Bronchial epithelial cell (primary cell): ENCODE measurements at places on chromosomes 1 and 21.

DNA sequence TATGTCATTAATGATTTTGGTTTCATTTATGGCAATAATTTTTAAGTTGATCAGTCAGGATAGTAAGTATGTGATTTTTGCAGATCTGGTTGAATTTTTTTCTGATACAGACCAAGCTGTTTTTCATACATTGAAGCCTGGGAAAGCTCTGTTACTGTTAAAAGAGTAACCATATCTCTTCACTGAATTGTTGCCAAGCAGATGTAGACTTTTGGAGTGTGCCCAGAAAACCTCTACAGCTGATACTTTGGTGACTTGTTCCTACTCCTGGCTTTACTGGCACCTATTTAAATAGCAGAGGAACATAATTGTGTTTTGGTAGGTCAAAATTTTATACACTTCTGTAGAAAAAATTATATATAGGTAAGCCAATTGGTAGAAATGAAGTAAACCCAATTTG lies 49.4 kb downstream of the NFIA start:
- no peak for DNase-seq

- no peak for DNase-seq
These were observed 27.5 kb downstream of the CSTB start for GRCh38 chr21:43748622-43749021.

DNA sequence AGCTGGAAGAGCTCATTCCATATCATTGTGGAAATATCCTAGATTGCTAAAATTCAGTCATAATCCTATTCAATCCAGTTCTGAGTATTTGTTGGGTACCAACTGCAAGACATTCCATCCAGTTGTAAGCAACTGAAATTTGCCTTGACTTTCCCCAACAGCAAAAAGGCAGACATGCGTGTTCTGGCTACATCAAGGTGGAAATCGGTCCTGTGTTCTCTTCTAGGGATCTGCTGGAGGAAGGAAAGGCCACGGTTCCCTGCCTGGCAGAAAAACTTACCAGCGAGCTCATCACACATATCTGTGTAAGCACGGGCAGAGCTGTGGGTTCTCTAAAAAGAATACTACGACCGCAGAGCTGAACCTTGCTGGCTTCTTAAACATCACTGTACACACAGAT lies 17.5 kb downstream of the MX1 start:
- DNase-seq: no peak

GRCh38 chr1:165696625-165697100 lies 1.7 kb downstream of the ALDH9A1 start:
- peak; percentile 58 for DNase-seq

GRCh38 chr1:109636201-109636952 lies 16.7 kb downstream of the AMPD2 start:
- peak; percentile 32 for DNase-seq

- DNase-seq: no peak
These were observed 9.7 kb upstream of the CADM3 start for GRCh38 chr1:159161719-159162026.

- DNase-seq: no peak
These were observed 89.5 kb upstream of the PGBD5 start for GRCh38 chr1:230515451-230516145.

DNA sequence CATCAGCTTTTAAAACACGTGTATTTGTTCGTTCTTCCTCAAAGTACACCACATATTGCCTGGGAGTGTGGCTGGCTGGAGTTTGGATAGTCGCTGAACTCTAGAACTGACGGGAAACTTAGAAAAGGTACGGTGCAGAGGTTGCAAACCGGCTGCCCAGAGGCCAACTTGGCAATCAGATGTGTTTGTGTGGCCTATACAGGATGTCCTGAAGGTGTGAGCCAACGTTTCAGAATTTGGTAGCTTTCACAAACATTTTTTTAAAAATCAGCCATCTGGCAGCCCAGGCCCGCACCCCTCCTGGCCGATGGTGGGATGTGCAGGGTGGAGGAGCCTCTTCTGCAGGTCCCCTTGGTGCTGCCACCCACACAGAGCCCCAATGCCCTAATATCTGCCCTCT lies 73.6 kb upstream of the SLC25A33 start:
- DNase-seq: no peak

DNA sequence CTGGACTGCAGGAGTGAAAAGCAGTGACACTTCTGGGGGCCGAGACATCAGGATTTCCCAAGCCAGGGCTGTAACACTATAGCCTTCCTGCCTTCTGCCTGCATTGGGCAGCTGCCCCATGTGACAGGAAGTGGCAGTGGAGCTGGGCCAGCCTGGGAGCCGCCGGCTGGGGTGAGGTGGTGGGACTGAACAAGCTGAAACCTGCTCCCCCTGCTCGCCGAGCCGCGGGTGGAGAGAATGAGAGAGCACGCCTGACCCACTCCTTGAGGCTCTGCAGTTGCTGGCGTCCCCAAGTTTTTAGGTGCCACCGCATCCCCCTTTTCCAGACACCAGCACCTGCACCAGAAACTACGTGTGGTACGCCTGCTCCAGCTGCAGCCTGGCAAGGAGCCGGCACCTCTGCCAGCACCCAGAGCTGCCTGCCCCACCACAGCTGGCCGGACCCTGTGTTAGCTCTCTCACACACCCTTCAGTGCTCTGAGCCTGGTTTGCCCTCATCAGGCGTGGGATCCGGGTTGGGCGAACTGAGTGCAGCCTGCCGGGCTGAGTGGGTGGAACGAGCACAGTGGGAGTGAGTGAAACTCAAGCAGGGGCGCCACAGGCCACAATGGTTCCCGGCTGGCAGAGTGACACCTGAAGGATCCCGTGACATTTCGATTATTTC lies 119.4 kb downstream of the AKT3 start:
- peak; percentile 59 for DNase-seq

GRCh38 chr1:153271711-153272110 lies 12.2 kb downstream of the LORICRIN start:
- DNase-seq: no peak

DNA sequence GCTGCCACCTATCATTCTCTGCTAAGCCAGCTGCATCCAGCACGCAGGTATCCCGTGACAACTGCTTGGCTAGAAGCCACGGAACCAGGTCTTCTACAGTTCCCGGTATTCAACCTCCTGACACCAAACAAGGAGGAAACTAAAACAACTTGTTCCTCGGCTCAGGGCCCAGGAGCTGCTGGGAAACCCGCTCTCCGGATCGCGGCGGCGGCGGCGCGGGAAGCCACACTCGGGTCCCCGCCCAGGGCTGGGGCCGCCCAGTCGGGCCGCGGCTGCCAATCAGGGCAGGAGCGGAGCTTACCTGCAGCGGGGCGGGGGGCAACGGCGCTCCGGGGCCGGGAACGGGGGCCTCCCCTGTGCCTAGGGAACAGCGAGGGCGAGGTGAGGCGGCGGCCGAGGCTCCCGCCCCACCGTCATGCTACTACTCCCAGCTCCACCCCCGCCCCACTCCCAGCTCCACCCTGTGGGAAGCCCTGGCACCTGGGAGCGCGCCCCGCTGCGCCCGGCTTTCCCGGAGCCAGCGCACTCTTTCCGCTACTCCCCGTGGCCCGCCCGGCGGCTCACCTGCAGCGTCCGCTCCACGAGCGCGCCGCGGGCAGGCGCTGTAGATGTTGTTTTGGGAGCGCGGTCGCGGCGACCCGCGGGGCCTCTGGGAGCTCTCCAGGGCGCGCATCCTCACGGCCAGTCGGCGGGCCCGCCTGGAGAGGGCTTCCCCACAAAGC lies 12.1 kb downstream of the IL24 start:
- DNase-seq: peak; percentile 72

GRCh38 chr1:31108861-31109260 lies 43.3 kb upstream of the PUM1 start:
- DNase-seq: no peak

- peak; percentile 36 for DNase-seq
These were observed 14.3 kb downstream of the FBXO28 start for GRCh38 chr1:224127925-224128819.

DNA sequence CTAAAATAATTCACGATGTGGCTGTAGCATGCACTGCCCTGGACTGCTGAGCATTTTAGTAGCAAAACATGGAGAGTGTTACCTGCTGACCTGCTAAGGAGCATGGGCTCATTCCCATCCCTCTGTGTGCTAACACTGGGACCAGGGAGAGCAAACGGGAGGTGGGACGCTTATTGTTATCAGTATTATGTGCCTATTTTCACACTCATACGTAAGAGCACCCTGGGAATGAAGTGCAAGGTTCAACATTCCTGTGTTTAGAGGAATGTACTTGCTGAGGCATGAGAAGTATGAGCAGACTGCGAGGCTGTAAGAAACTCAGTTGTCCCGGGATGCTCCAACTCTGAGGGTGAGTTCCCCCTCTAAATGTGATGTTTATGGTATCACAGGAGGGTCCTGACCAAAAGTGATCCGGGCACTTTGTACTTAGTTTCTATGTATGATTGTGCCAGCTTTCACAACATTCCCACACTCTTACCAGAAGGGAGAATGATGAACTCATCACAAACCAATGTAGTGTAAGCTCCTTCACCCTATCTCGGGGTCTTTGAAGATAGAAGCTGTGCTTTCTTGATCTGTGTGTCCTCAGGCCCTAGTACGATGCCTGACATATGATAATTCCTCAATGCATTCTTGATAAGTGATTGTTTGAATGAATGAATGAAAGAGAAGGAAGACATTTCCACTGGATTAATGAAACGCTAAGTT lies 164.8 kb downstream of the KCNJ6 start:
- peak; percentile 29 for DNase-seq

DNA sequence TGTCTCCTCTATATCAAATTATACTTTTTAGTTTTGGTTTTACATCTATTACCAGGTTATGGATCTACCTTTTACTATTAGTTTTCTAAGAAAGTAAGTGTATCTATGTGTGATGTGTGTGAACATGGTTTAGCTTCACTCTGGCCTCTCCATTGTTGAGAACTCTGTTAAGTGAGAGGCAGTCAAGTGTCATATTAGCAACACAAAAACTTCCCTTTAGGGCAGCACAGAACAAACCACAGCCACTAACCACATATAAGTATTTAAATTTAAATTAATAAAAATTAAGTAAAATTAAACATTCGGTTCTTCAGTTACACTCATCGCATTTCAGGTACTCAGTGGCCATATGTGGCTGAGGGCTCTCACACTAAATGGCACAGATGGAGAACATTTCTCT lies 96.6 kb downstream of the DPYD start:
- DNase-seq: no peak

GRCh38 chr1:45001011-45001481 lies 10.1 kb downstream of the HECTD3 start:
- no peak for DNase-seq

DNA sequence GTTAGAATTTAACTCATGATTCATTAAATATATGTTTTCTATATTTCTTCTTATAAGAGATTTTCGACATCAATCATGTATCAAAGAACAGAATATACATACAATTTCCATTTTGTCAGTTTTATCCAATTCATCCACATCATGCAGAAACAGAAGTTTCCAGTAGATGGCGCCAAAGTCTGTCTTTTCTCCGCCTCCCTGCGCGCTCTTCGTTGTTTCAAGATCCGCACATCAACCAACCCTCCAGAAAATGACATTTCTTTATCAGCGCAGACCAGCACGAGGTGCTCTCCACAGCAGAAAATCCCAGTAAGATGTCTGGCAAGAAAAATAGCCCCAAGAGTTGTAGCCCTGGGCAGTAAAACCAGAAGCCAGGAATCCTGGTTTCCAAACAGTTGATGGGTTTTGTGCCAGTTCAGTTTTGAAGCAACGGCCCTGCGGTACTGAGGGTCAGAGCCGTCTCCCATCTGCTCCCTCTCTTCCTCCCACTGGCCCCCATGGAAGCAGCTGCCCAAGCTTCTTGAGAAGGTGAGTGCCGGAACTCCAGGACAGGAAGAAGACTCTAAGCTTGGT lies 38.6 kb upstream of the GPR137B start:
- peak; percentile 38 for DNase-seq

GRCh38 chr1:160953030-160953429 lies 1.6 kb downstream of the ITLN2 start:
- DNase-seq: no peak

DNA sequence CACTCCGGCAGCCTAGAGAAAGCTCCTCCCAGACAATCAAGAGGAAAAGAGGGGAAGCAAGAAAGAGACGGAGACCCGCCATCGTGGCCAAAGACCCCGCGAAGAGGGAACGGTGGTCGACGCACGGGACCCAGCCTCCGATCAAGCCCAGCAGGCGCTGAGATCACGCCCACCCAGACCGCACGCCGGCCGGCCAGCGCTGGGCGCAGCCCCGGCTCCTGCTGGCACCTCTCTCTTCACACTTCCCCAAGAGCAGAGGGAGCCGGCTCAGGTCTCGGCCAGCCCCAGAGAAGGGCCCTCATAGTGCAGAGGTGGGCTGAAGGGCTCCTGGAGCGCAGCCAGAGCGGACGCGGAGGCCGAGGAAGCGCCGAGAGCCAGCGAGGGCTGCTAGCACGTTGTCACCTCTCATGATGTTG lies 918.4 kb upstream of the ADAMTS5 start:
- no peak for DNase-seq

GRCh38 chr1:243917863-243918565 lies 68.0 kb upstream of the AKT3 start:
- DNase-seq: peak; percentile 5

- DNase-seq: no peak
These were observed 29.0 kb downstream of the SPEN start for GRCh38 chr1:15876357-15877055.

DNA sequence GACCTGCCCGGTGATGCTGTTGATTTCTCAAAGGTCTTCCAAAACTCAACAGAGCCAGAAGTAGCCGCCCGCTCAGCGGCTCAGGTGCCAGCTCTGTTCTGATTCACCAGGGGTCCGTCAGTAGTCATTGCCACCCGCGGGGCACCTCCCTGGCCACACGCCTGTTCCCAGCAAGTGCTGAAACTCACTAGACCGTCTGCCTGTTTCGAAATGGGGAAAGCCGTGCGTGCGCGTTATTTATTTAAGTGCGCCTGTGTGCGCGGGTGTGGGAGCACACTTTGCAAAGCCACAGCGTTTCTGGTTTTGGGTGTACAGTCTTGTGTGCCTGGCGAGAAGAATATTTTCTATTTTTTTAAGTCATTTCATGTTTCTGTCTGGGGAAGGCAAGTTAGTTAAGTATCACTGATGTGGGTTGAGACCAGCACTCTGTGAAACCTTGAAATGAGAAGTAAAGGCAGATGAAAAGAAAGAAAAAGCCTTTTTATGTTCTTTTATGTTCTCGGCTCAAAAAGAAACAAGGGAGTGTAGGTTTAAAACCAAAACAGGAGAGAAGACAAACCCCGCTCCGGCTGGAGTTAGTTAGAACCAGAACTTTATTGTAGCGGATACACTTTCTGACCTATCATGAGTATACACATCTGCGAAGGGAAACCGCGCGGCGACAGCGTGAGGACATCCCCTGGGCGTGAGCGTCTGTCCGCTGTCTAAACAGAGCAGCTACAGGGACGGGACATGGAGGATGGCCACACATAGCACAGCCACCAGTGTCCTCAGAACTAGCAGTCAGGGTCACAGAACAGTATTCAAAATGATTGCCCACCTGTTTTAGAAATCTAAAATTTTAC lies 77.1 kb downstream of the PIK3CD start:
- no peak for DNase-seq

DNA sequence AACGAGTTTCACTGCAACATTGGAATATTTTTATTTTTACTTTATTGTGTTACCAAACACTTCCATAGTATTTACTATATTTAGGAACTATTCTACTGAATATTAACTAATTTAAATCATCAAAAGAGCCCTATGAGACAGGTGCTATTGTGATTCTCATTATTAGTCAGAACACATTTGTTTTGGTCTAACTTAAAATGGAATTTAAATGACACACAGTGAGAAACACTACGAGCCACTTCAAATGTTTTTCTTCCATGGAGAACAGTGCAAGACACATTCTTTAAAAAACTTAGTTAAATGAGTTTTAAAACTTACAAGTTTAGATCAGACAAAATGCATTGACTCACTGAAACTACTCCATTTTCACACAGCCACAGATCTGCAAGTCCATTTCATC lies 6.6 kb upstream of the TRAF3IP3 start:
- no peak for DNase-seq

GRCh38 chr21:42474043-42474831 lies 21.8 kb downstream of the RSPH1 start:
- peak; percentile 89 for DNase-seq
